Sigmoid colon (tissue), 7 donors: ENCODE measurements at places on chromosomes 6 and 20. TPM values are rescaled to one million over a fixed set of nuclear protein-coding genes. Genes with fewer than 3 reads are reported as not detected.

- no peak for DNase-seq
Observed at GRCh38 chr20:64010711-64011237, 25.2 kb upstream of the C20orf204 start.

- DNase-seq = no peak
Observed at GRCh38 chr20:35360033-35360432, 51.7 kb downstream of the UQCC1 start.

Gene CLVS2
- 1.8 TPM for total RNA-seq

DNA sequence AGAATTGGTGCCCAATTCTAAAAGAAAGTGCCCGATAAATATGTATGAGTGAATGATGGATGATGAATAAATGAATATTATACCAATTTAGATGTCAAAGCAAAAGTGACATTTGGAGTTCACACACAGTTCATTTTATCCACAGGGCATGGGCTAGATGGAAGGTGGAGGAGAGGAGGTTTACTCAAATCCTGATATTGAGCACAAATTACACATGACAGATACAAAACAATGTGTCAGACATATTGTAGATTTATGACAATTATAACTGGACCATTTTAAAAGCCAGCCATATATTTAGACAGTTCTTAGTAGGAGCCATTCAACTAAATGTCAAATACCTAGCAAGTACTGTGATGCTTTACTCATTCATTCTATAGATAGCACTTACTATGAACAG is 23.4 kb upstream of the PHACTR1 start:
- DNase-seq = no peak

Gene LAMA4
- 225 TPM for total RNA-seq

- DNase-seq = no peak
Observed at GRCh38 chr6:130167655-130168054, 55.1 kb downstream of the SAMD3 start.

DNA sequence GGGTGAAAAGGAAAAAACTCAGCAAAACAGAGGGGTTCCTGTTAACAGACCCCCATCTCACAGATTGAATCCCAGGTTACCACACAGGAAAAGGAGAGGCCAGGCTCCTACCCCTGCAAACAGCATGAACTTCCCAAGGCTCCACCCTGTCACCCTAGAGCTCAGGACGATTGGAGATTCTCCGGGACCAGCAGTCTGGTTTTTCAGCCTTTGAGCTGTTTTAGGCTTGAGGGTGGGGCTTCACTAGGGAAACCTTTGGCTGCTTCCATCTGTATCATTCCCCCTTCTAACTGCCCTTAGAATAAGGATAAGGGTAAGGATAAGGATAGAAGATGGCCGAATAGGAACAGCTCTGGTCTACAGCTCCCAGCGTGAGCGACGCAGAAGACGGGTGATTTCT is 16.0 kb downstream of the C6orf58 start:
- no peak for DNase-seq

DNA sequence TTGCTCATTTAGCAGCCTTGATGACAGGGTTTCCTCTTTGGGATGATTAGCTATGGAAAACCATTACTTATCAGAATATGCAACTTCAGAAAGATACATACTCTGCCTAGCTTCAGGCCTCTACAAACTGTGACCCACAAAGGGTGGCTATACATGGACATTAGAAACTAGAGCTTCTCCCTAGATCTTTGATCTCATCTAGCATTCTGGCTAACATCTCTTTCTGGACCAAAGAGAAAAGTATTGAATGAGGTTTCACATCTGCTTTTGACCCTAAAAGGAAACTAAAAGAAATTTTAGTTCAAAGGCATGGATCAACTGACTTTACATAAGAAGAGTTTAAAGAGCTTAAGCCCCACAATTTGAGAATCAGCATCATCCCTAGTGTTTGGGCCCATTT is 12.4 kb upstream of the HMGN3 start:
- DNase-seq = no peak

- DNase-seq = no peak
Observed at GRCh38 chr20:16528078-16528477, 45.2 kb downstream of the KIF16B start.

Gene RAMACL
- total RNA-seq = 1.4 TPM

Gene HS3ST5
- total RNA-seq = 1.1 TPM

DNA sequence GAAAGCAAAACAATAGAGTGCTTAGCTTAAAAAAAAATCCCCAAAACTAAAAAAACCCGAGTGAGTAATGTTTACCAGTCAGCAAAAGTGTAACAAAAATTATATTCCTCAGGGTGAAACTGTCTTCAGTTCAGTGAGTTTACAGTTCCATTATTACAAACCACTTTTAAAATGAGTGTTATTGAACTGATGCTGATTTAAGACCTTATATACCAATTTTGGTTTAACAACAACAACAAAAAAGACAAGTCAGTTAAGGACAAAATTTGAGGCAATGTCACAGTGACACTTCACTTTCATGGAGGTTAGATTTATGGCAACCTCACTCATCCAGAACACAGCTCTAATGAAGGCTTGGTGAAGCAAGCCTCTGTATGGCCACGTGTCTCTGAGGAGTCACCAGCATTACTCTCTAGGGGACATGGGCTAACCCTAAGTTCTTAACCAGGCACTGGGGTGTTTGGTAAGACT is 630.8 kb downstream of the PHF3 start:
- DNase-seq = no peak

DNA sequence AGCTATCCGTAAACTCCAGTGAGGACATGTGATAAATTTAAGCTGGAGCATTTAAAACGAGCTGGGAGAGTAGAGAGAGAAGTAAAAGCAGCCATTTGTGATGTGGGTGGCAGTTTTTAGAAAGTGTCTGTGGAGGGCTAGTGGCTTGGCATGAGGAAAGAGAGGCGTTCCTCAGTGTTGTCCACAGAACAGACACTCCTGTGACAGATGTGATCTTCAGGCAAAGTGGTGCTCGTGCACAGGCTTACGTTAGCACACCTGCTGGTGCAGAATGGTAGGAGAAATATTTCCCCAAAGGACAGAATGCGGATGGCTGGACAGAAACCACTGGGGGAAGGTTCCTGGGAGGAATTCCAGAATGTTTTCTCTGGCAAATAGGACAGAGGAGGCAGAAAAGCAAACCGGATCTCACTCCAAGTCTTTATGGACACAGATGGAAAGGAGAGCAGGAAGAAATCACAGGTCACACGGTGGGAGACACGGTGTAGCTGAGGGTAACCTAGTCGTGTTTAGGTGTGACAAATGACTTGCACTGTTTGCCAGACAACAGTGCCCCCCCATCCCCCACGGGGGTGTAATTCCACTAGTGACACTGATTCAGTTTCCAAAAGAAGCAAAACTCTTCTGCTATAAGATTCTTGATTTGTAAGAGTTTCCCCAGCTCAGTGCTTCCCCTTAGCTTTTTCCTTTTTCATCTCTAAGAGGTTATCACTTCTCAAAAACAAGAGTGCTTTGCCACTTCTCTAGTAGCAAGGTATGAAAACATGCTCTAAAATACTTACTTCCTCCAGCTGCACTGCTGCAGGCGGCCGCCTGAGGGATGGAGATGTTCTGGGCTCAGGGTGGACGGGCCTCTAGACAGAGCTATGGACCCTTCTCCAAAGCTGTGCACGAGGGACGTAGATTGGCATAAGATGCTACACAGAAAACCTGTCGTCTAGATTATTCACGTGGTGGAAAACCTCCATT is 293.2 kb downstream of the QKI start:
- no peak for DNase-seq

DNA sequence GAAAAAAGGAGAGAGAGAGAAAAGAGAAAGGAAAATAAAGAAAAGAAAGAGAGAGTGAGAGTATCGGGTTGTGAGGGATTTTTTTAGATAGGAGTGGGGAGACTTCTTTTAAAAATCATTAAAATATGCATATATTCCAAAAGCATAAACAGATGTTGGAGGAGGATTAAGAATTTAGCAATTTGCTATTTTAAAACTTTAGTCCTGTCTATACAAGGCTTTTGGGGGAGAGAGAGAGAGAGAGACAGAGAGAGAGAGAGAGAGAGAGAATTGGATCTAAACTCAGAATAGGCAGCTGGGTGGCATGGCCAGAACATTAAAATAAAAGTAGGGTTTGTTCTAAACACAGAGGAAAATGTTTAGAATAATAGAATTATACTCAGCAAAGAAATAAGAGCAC is 72.1 kb downstream of the SOD2 start:
- no peak for DNase-seq

GRCh38 chr6:52416629-52417151 is 3.5 kb upstream of the EFHC1 start:
- no peak for DNase-seq

Gene CEP57L1
- 21.0 TPM for total RNA-seq

- no peak for DNase-seq
Observed at GRCh38 chr6:113146878-113147277, 710.3 kb upstream of the MARCKS start.

DNA sequence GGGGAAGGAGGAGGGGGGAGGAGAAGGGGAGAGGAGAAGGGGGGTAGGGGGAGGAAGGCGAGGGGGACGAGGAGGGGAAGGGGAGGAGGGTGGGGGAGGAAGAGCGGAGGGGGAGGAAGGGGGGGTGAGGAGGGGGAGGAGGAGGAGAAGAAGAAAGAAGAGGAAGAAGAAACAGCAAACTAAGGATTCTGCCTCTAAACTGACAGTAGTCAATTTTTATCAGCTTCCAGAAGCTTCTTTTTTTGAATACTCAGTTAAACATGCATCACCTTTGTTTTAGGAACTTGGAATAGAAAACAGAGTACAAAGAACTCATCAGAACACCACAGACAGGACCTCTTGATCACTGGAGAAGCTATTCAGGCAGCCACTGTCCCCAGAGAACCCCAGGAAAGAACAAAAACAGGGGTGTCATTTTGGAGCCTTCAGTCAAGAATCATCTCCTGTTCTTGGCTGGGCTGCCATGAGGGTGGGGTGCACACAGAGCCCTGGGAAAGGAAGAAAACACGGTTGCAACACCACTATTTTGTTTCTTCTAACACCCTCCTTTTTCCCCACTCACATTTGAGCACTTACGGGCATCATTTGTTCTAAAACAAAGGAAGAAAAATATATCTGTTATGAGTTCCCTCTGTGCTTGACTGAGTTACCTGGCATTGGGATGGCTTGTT is 67.4 kb downstream of the TMEM170B start:
- no peak for DNase-seq

DNA sequence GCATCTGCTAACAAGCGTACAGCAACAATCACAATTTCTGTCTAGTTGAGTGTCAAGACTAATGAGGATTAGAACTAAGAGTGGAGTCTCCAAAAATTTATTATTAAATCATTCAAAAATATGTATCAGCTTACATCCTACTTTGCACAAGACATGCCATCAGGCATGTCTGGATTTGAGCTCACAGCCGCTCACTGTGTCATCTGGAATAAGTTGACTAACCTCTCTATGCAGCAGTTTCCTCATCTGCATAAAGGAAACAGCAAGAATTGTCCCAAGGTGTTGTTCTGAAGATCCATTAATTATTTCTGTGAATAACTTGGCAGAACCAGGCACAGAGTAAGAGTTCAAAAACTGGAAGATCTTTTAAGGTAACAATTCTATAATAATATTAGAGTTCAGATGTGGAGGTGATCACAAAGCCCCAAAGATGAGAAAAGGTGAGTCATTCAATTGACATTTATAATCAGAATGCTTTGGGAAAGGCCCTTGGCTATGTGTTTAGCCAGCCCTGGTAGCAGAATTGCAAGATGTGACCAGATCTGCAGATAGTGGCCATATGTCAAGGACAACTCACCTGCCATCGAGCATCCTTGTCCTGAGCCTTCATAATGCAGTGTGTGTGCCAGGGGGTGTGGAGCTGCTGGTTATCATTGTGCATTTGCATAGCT is 264.0 kb downstream of the FOXA2 start:
- no peak for DNase-seq

- no peak for DNase-seq
Observed at GRCh38 chr6:119768201-119768600, 418.6 kb upstream of the MAN1A1 start.

Gene RBBP9
- 11.1 TPM for total RNA-seq

Gene CYP24A1
- total RNA-seq = not detected

DNA sequence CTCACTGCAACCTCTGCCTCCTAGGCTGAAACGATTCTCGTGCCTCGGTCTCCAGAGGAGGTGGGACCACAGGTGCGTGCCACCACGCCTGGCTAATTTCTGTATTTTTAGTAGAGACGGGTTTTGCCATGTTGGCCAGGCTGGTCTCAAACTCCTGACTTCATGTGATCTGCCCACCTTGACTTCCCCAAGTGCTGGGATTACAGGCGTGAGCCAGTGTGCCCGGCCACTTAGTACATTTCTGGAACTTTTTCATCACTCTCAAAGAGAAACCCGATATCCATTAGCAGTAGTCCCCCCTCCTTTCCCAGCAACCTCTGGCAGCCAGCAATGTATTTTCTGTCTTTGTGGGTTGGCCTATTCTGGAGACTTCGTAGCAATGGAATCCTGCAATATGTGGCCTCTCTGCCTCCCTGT is 109.8 kb downstream of the JARID2 start:
- DNase-seq = no peak

Gene MYCT1
- total RNA-seq = 6.8 TPM

- DNase-seq = no peak
Observed at GRCh38 chr6:56923565-56923964, 31.3 kb upstream of the BEND6 start.

- DNase-seq = peak; percentile 69
Observed at GRCh38 chr6:30060606-30061091, 416 bp upstream of the POLR1H start.

DNA sequence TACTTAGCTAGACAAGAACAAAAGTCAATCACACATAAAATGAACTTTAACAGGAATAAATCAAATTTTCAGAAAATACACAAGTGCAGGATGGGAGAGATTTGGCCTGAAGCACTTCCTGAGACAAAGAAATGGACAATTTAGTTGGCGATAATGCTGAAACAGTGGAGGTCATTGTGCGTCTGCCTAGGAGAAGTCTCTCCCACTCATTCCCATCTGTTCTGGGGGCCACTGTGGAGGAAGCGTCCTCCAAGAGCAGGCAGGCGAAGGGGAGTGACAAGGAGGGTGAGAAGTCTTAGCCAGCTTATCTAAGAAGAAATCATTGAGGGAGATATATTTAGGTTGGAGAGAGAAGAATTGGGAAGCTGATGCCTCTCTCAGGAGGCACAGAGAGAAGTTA is 10.2 kb upstream of the TMEM242 start:
- no peak for DNase-seq

DNA sequence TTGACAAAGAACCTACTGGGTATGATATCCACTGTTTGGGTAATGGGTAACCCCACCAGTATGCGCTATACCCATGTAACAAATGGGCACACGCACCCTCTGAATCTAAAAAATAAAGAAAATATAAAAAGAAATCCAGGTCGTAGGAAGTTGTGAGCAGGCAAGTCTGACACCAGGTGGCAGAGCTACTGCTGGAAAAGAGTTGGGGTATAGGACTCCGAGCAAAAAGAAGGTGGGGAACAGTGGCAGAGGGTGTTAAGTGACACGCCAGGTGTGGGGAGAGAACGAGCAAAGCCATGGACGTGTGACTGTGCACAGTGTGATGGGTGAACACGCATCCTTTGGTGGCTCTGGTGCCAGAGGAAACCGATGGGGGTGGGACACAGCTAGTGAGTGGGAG is 46.7 kb downstream of the NOX3 start:
- no peak for DNase-seq

Gene NKAPL
- 2.9 TPM for total RNA-seq

Gene BPIFB4
- not detected for total RNA-seq
